ENCODE measurements at places on chromosomes 3 and 15.

DNA sequence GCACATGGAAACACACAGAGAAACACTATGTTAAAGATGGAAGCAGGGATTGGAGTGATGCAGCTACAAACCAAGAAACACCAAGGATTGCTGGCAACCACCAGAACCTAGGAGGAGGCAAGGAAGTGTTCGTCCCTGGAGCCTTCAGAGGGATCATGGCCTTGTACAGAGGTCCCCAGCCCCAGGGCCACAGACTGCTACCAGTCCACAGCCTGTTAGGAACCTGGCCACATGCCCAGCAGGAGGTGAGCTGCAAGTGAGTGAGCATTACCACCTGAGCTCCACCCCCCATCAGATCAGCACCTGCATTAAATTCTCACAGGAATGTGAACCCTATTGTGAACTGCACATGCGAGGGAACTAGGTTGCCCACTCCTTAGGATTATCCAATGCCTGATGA is 505.7 kb upstream of the MDFIC2 start:
- no peak for DNase-seq

DNA sequence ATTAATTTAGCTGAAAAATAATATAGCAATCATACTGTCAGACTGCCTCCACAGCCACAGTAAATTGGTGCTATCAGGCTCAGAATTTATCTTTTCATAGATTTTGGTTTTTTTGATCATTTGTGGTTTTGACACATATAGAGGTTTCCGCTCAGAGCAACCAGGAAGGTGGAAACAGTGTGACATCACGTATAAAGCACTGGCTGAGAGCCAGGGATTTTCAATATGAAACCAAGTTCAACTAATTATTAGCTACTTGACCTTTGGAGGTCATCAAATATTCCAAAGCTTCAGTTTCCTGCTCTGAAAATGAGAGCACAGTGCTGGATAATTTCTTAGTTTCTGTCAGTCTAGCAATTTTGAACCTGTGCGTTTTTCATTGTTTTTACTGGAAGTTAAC is 433.8 kb upstream of the SUCLG2 start:
- DNase-seq = peak; percentile 0

DNA sequence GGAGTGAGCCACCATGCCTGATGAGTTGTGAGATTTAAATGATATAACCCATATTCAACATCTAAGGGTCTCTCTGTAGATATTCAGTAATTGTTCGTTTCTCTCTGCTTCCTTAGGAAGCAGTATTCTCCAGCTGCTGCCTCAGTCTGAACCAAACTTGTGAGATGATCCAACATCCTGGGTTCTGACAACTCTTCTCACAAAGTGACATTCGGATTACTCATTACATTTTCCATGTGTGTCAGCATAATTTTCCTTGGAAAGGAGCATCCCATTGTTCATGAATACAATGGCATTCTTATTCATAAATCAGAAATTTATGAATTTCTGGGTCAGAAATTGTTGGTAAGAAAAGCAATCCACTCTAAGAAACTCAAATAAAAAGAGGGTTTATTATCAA is 15.0 kb upstream of the SEC22A start:
- no peak for DNase-seq

- no peak for DNase-seq
Measured at GRCh38 chr3:153087595-153088566, 74.1 kb upstream of the RAP2B start.

GRCh38 chr15:90344662-90345061 is 7.4 kb upstream of the ZNF774 start:
- DNase-seq = no peak

GRCh38 chr3:54038391-54038790 is 84.0 kb upstream of the CACNA2D3 start:
- no peak for DNase-seq
